ENCODE measurements at places on chromosomes 5 and 9.
A peak's percentile ranks its signal among the peaks of the same experiment; 100 is the strongest.

- no peak for DNase-seq
Measured at GRCh38 chr5:30572279-30572678, 621.2 kb upstream of the CDH6 start.

DNA sequence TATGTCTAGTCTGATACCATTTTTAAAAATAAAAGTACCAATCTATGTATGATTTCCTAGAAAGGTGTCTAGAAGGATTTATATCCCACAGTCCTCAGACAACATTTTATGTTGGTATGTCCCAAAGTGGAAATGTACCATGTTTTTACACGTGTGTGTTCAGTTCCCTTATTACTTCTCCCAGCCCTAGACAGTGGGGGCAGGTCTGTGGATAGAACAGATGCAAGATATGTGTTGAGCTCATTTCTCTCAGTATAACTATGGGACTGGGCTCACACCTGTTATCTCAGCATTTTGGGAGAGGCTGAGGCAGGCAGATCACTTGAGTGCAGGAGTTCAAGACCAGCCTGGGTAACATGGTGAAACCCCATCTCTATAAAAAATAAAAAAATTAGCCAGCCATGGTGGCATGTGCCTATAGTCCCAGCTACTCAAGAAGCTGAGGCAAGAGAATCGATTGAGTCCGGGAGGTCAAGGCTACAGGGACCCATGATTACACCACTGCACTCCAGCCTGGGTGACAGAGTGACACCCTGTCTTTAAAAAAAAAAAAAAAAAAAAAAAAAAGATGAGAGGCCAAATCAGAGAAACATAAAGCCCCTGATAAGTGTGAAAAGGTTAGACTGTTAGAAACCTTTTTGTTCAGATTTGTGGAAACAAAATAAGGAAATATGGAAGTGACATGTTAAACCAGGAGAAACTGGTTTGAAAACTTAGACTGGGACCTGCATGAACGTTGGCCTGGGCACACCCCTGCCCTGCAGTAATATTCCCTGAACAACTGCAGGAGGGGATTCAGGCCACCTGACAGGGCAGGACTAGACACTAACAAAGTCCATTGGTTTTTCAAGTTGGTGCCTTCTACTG, 7.4 kb upstream of the SLC2A8 start:
- DNase-seq, result no peak

GRCh38 chr9:126667190-126668055, 53.7 kb downstream of the LMX1B start:
- no peak for DNase-seq

- no peak for DNase-seq
Measured at GRCh38 chr5:80653502-80653901, 950 bp upstream of the MSH3 start.

DNA sequence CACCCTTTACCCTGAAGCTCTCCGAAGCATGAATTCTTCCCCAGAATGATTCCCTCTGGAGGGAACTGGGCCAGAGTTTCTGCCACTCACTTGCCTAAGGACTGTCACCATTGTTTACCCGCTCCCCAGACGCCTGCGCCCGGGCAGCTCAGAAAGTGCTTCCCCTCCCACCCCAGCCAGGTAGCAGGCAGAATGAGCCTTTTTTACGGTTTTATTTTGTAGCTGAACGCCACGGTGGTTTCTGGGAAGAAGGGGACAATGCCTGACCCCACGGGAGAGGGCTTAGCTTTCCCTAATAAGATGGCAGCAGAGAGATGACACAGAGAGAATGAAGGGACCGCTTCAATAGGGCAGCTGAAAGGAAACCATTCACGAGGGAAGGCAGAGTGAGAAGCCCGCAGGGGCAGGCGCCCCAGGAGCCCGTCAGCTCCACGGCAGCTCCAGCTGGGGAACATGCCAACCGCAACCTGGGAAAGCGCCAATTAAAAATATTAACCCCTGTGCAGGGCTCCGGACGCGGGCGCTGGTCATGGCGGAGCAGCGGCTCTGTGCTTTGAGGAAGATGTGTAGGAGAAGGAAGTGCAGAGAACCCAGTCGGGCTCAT, 20.4 kb upstream of the NTNG2 start:
- DNase-seq, result no peak

DNA sequence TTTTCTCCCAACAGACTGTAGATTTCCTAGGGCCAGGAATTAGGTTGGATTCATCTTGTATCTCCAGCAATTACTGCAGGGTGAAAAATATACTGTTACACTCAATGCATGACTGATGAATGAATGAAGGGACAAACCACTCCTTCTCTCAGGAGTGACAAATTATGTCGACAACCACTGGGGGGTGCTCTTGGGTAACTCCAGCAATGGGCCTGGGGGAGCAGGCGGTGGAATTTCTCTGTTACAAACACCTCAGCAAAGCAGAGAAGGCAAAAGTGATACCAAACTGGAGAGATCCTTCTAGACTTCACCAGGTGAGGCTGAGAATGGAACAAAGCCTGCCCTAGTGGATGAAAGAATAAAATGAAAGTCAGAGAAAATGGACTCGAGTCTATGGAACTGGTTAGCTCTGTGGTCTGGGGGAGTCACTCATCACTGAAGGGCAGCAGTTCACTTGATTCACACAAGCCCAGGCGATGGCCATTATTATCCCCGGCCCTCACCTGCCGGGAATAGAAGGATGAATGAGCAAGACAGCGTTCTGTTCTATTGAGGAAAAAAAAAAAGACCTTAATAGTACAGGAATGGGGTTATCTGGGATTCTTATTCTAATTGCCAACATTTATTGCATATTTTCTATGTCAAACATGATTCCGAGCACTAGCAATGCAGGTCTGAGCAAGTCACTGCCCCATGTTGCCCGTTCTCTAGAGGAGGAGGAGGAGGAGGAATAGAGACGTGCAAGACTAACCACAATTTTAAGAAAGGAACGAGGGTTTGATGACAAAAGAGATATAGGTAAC, 341.1 kb downstream of the ASTN2 start:
- no peak for DNase-seq

- DNase-seq, result no peak
Measured at GRCh38 chr5:76125888-76126287, 42.7 kb downstream of the SV2C start.

DNA sequence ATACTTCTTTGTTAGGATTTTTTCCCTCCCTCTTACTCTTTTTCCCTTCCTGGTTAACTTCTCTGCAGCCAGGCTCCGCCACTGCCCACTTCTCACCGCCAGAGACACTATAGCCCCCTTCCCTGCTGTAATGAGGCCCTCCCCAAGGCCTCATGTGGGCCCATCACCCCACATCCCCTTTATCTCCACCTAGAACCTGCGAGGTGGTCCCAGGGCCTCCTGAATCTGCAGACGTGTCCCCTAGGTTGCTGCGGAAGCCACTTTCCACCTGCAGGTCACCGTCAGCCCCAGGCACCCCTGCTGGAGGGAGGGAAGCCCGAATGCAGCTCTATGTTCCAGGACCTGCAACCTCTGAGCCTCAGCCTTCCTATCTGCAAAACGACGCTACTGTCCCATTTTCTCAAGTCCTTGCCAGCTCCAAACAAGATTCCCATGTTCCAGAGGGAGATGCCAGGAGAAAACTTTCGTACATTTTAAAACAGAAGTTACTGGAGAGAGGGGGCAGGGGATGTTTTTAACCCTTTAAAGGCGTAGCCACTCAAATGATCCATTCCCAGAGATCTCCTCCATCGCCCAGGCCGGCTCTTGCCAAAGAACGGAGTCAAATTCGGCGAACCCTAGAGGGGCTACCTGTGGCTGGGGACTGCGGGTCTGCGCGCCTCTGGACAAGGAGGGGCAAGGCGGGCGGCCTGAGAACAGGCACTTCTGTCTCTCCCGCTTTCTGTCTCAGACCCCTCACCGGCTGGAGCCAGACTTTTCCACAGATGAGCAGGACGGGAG, 929 bp downstream of the SH3PXD2B start:
- DNase-seq, result no peak

DNA sequence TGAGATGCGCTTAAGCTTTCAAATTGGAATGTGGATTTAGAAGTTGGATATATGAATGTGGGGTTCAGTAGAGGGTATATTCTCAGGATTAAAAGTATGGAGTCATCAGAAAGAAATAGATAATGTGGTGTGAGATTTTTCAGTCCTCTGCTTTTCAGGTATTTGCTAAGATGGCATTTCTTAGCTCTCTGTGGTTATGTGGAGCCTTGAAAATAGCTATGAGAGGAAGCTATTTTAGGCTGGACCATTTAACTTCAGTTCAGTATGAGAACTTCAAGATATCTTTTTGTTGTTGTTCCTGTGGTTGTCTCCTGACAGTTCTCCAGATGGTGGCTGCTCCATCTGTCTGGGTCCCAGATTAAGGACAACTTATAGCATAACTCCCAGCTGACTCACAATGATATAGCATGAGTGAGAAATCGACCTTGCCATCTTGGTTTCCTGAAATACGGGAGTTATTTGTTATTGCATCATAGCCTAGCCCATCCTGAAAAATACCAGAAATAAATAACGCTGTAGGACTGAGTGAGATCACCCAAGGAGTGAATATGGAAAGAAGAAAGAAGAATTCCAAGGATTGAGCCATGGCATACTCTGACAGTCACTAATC, 461.5 kb downstream of the ANXA1 start:
- DNase-seq, result no peak

GRCh38 chr5:65530904-65531303, 32.1 kb downstream of the CENPK start:
- DNase-seq, result no peak

GRCh38 chr5:181176254-181176952, 28.6 kb downstream of the TRIM7 start:
- DNase-seq, result no peak

DNA sequence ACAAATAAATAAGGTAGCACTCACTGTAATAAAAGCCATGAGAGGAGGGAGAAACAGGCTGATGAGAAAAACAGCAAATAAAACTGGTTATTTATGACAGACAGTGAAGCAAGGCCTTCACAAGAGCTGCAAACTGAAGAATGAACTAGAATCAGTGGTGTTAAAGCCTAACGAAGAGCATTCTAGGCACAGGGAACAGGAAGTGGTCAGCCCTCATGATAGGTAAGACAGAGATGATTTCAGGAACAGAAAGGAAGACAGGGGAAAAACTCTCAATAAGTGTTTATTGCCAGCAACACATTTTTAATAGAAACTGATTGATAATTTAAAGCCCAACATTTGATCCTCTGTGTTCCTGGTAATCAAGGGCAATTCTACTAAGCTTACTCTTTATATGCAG, 124.5 kb downstream of the EDIL3 start:
- DNase-seq, result no peak

DNA sequence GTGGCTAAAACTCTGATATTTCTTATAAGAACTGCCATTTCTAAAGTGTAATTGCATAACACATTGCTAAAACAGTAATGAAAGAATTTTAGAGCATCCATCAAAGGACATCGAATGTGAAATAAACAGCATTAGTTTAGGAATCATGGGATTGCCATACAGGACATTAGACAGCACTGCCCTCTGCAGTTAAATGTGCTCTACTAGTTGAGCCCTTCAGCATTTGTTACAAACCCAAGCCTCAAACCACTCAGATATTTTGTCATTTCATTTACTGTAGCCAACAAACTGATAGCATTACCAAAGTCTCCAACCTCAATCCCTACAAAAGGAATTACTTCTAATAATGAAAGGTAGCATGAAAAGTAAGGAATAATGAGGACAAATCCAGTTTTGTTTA, 116.8 kb upstream of the COX7C start:
- DNase-seq, result no peak

GRCh38 chr9:127755061-127756060, 20.3 kb upstream of the TOR2A start:
- no peak for DNase-seq

GRCh38 chr9:121650217-121651007, 1.0 kb upstream of the DAB2IP start:
- DNase-seq, result no peak

GRCh38 chr5:74579215-74579614, 61.3 kb downstream of the ENC1 start:
- peak; percentile 80 for DNase-seq

DNA sequence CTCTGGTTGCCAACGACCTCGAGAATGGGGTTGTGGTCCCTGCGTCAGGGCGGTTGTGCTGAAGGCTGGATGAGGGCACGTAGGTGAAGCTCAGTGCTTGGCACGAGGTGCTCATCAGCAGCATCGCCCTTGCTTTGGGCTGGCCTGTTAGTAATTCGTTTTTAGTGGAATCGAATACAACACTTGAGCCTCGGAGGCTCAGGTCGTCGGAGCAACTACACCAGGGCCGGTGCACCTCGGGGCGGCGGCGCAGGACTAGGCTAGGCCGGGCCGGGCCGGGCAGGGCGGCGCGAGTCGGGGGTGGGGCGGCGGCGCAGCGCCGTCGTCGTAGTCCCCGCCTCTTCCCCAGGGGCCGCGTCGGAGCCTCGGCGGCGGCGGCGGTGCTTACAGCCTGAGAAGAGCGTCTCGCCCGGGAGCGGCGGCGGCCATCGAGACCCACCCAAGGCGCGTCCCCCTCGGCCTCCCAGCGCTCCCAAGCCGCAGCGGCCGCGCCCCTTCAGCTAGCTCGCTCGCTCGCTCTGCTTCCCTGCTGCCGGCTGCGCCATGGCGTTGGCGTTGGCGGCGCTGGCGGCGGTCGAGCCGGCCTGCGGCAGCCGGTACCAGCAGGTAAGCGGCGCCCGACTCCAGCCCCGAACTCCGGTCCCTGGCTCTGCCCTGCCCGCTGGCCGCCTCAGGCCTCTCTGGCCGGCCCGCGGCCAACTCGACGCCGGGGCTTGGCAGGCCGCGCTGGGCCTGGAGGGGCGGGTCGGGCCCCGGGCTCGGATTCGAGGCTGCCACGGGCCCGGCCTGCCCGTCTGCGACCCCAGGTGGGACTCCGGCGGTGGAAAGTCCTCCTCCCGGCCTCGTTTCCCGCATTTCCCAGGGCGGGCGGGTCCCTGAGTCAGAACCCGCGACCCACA, at the start of gene NDFIP1:
NDFIP1 (plus strand) TSS at position 348 of the 899 bp plus-strand sequence; CDS start at position 544, 196 bp downstream.
- DNase-seq, result peak; percentile 91

DNA sequence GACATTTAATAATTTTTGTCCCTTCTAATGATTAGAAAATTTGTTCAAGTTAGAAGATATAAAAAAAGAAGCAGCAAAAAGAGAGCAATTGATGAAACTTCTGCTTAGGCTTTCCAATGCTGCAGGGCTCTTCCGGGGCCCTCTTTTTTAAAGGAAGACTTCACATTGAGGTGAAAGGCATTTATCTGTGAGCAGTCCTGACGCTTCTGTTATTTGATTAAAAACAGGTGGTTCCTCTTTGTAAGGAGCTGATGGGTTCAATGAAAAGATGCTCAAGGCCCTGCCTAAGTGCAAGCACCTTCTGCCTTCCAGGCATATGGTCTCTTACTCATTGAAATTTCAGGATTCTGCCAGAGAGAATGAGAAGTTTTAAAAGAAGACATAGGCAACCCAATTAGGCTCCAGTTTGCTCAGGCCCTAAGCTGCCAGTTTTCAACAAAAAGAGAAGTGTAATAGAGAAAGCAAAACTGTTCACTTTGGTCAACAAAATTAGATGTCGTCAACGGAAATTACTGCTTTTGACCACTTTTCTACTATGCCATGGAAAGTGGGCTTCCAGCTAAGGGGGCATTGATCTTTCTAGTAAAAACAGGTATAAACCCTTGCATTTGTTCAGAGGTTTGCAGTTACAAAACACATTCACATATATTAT, 100.2 kb downstream of the INSYN2B start:
- no peak for DNase-seq

All from naive thymus-derived CD4-positive, alpha-beta T cell (primary cell).